ENCODE measurements at places on chromosomes 7 and 10.

- no peak for DNase-seq
Measured at GRCh38 chr7:17181482-17181881, 117.0 kb upstream of the AHR start.

DNA sequence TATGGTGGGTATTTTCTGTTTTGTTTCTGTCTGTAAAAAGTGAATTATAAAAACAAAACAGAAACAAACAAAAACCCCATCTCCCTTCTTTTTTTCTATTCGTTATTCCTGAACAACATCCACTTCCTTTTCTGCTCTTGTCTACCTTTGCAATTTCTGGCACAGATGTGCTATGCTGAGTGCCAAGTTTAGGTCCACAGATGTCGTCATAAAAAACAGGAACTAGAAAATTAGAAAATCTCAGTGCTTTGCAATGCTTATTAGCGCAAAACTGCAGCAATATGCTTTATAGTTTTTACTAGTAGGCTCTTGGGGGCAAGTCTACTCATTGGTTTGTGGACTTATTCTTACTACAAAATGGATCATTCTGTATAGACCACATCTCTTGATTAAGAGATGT is 94.2 kb upstream of the PRKCQ start:
- DNase-seq, result no peak

GRCh38 chr7:141073173-141073640 is 657 bp upstream of the TMEM178B start:
- peak; percentile 83 for DNase-seq

GRCh38 chr7:132503415-132503814 is 72.9 kb downstream of the PLXNA4 start:
- DNase-seq, result peak; percentile 65

- DNase-seq, result no peak
Measured at GRCh38 chr10:122454071-122454470, 382 bp upstream of the ARMS2 start.
